ENCODE measurements at places on chromosomes 4 and X. TPM values are rescaled to one million over a fixed set of nuclear protein-coding genes. Genes with fewer than 3 reads are reported as not detected.

- no peak for DNase-seq
These were observed 41.6 kb upstream of the UGDH start for GRCh38 chr4:39568805-39569204.

- peak; percentile 29 for DNase-seq
These were observed 9.9 kb downstream of the APBB2 start for GRCh38 chr4:41204400-41204978.

DNA sequence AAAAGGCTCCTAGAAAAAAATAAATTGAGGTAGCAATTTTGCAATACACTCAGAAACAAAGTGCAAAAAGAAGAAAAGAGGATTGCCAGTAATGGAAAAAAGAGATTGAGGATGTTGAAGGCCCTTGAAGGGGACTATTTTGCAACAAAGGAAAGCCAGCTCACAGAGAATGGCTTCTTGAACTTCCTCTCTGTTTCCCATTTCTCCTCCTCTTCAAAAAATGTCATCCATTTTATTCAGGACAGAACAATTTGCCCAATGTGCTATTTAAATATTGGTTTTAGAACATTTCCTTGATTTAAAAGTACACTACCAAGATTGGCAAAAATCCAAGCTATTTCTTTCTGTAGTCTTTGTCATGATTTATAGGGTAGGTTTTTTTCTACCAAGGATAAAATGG lies 60.2 kb downstream of the GASK1B start:
- no peak for DNase-seq

- DNase-seq, result peak; percentile 67
These were observed at the start of gene SPIN2B for GRCh38 chrX:57121162-57121755. TSS of gene SPIN2B (minus strand) at chrX:57121548.

DNA sequence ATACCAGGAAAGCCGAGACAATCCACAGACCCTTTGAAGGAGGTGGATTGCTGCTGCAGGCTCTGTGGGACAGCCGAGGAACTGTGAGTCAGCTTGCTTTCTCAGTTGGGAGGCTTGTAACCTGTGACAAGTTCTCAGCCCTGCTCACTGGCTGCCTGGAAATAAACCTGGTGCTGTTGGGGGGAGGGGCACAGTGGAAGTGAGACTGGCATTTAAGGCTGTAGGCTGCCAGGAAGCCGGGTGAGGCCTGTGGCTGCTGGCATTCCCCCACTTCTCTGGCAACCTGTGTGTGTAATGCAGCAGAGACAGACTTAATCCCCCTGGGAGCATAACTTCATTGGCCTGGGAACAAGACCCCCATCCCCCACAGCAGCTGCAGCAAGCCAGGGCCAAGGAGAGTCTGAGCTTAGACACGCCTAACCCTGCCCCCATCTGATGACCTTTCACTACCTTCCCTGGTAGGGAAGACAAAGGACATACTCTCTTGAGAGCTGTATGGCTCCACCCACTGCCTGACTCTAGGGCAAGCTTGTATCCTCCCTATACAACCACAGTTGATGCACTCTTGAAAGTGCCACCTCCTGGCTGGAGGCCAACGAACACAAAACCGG lies 64.1 kb downstream of the ALPK1 start:
- no peak for DNase-seq

DNA sequence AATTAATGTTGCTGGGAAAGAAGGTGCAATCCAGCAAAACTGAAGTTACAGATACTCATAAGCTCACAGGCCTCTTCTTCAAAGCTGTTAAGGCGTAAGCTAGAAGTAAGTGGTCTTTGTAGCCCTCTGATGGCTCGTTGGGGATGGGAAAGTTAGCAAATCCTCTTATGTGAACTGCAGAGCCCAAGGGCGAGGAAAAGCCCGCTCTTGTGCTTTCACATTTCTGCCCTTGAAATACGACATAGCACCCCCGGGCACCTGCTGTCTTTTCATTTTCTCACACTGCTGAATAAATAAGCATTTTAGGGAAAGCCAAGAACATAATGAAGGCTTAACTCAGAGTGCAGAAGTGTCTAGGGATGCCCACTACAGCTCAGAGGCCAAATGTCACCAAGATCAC lies 73.1 kb upstream of the SORBS2 start:
- DNase-seq, result no peak

GRCh38 chr4:780716-781492 lies 45.0 kb downstream of the CPLX1 start:
- DNase-seq, result no peak

GRCh38 chr4:57042711-57043169 lies 64.0 kb downstream of the POLR2B start:
- DNase-seq, result peak; percentile 46

- peak; percentile 55 for DNase-seq
These were observed 11.3 kb upstream of the PLAC1 start for GRCh38 chrX:134669378-134670098.

DNA sequence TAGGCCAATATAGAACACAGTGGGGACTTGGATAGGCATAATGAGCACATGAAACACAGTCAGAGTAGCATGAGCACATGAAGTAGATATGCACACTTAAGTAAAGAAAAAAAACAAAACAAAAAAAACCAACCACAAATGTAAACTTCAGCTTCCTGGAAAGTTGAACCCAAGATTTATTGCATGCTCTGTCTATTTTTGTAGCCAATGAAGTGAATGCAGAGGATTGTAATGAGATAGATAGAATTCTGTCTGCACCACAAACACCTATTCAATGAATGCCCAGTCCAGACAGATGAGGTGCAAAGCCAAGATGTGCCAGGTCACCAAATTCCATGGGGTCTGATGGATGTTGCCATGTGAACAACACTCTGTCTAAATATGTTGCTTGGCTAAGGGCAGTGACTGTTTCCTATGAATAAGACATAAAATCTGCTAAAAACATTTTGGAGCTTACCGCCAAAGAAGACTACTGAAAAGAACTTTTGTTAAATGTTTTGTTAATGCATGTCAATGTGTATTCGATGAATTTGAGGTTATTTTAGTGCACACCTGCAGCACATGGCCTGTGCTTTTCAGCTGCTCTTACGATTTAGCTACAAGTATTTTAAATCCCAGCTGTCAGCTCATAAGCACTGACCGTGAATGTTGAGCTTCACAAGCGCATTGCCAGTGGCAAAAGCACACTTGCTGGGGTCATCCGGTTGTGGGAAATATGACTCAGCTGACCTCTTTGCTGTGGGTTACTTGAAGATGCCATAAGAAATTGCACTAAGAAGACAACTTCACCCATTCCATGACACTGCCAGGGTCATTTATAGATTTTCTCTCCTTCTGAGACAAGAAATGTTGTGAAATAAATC lies 374.8 kb upstream of the GNPDA2 start:
- DNase-seq, result no peak

DNA sequence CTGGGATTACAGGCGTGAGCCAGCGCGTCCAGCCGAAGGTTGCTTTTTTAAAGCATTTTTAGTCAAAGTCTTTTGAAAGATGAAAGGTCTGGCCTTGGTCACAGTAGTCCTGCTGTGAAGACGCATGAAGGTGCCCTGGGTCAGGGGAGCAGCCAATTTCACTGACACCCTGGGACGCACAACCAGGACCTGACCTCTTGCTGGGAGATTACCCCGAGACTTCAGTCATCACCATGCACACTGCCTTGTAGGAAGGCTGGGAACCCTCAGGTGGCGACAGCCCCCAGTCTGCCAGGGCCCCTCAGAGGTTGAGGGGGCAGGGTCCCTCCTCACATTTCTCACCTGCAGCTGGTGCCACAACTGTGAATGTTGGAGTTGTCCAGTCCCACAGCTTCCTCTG lies 53.2 kb downstream of the CPLX1 start:
- DNase-seq, result no peak

- DNase-seq, result no peak
These were observed 69.8 kb downstream of the SHROOM3 start for GRCh38 chr4:76504613-76505465.

- no peak for DNase-seq
These were observed 5.5 kb upstream of the NKX1-1 start for GRCh38 chr4:1411436-1412375.

DNA sequence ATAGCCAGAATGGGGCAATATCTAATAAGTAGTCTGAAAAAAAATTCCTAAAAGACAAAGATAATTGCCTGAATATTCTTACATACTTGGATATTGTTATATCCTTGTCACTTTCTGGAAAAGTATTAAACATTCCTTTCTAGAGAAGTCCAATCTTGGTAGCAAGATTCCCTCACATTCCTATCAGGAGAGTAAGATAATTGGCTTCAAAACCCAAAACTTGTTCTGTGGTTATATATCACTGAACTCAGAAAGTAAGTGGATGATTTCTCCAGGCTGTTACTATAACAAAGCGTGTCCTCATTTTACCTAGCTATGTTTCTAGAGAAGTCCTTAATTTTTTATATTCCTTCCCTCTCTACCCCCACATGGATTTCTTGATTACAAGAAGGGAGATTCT lies 46.0 kb upstream of the TEX13A start:
- no peak for DNase-seq

DNA sequence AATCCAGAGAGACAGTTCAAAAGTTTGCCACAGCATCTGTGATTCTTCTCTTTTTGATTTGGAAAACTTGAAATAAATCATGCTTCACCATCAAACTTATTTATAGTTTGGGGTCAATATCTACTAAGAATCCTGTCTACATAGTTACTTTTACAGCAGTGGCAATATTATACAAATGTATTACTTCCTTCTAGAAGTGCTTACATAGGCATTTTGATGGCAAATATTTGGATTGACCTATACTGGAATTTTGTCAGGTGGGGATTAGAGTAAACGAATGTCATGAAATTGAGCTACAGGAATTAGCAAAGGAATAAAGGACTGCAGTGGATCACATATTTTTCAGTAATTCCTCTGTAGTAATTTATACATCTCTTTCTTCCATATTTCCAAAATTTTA lies 1885.5 kb upstream of the ADGRL3 start:
- DNase-seq, result no peak

Gene MAGEA11
- not detected for total RNA-seq

Gene ASMT
- total RNA-seq, result 0.21 TPM

Gene GPR34
- total RNA-seq, result 12.0 TPM

Gene FAAH2
- total RNA-seq, result 4.8 TPM

Gene USP38
- 6.7 TPM for total RNA-seq

Gene SPANXA1
- not detected for total RNA-seq

Gene LANCL3
- not detected for total RNA-seq

Gene HOPX
- 27.1 TPM for total RNA-seq

Gene TLR1
- 21.4 TPM for total RNA-seq

Gene XAGE1A
- not detected for total RNA-seq

Gene IBSP
- not detected for total RNA-seq

Gene CT45A8
- total RNA-seq, result not detected

Gene CFAP97
- 20.9 TPM for total RNA-seq

Gene F9
- total RNA-seq, result not detected
